C1 segment of cervical spinal cord (tissue), 14 donors: ENCODE measurements at places on chromosomes 2 and 18.

DNA sequence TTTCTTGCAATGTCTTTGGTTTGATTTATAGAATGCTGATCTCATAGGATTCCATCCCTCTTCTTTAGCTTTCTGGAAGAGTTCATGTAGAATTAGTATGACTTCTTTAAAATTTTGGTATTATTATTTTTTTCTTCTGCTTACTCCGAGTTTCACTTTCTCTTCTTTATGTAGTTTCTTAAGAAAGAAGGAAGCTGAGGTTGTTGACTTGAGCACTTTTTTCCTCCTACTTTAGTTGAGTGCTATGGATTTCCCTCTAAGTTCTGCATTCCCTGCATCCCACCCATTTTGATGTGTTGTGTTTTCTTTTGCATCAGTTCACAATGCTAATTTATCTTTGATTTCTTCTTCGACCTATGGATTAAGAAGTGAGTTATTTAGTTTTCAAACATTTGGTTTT is 78.9 kb upstream of the SPRED2 start:
- DNase-seq: no peak

- peak; percentile 76 for DNase-seq
Measured at GRCh38 chr18:5296706-5297320, 1.3 kb upstream of the ZBTB14 start.

DNA sequence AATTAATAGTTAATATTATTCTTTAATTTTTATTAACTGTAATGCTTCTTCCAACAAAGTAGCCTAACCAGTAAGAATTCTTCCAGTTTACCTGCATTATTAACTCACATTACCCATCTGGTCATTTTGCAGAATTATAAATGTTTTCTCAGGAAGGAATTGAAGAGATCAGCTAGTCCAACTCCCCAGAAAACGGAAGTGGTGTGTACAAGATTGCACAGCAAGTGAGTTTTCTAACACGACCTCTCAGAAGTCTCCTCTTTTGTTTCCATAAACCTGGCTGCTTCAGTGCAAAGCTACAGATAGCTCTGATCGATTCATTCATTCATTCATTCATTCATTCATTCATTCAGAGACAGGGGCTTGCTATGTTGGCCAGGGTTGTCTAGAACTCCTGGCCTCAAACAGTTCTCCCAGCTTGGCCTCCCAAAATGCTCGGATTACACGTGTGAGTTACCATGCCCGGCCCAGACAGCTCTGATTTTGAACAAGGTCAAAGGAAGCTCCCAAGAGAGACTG is 128.8 kb upstream of the REV1 start:
- no peak for DNase-seq

DNA sequence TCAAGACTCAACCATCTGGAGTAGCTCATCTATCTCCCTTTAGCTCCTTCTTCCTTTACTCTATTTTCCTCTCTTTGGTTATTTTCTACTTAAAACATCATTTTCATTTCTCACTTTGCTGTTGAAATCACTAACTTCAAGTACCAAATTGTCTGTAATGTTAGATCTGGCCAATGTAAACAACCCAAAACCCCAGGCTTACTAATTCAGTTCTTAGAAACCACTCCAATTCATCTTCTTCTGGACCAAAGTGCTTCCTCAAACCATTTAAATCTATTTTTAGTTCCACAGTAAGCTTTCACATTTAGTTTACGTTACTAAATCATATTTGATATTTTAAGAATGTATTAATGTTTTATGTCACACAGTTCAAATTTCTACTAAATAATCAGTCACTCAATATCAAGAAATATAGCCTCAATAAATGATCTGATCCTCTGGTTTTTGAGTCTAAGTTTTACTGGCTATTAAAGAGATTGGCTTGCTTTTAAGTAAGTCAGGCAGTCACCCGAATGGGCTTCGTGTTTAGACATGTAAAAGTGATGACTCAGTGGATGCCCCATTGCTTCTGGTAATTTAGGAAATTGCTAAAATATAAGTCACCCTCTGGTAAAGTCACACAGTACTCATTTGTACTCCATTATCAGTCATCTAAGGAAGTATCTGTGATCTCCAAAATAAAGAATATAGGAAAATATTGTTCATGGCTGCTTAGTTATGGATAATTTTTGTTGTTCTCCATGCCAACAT is 527.2 kb upstream of the SOX11 start:
- no peak for DNase-seq

DNA sequence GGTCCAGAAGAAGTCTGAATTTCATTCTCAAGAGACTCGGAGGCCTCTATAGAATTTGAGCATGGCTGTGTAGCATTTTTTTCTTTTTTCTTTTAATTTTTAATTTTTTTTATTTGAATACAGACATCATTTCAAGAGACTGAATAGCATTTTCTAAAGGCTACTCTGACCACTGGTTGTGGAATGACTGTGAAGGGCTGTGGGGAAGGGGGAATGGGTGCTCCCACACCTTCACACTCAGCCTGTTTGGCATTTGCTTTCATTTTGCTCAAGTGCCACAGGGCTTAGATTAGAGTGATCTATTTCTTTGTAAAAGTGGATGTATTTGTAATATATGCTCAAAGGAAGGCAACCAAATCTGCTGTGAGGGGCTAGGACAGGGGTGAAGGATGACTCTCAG is 142.0 kb upstream of the SPOPL start:
- DNase-seq: no peak

DNA sequence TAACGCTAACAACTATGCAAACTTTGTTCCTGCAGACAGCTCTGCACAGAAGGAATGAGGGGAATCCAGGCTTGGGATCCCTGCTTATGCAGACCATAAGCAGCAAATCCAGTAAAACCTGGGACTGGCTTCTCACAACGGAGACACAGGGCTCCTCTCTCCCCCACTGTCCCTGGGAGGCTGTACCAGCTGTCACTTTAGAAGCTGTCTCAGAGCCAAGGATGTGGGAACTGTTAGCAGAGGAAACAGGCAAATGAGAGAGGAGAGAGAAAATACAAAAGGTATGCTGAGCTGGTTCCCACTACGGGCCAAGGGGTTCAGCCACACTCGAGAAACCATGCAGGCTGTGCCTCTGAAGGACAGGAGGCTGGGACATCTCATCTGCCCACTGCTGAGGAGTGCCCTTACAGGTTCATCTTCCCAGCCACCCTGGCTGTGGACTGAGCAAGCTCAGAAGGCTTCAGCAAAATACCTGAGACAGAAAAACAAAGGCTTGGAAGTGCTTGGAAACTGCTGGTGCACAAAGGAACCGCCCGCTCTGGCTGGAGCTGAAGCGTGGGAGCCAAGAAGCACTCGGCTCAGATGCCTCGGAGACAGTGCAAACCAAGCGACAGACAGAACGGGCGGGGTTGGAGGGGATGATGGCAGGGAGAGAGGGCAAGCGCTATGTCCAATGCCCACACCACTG is 72.5 kb downstream of the FAM210A start:
- DNase-seq: no peak

- DNase-seq: no peak
Measured at GRCh38 chr2:49152824-49153223, 1.5 kb downstream of the FSHR start.

- DNase-seq: no peak
Measured at GRCh38 chr2:66539452-66539851, 104.5 kb downstream of the MEIS1 start.

DNA sequence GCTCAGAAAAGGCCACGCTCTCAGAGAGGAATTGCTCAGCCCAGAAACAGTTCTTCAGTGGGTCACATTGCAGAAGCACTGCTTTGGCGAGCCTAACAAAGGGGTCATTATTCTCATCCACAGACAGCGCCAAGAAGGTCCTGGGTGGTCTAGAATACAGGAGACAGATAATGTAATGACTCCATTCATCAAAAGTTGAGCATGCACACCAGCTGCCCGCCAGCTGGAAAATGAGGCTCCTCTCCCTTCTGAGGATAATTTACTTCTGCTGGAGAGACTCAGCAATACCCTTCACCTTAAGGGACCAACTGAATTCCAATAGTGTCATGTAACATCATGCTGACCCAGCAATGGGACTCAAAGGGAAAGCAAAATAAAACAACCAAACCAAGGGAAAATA is 79.9 kb downstream of the TRIB2 start:
- DNase-seq: peak; percentile 24

- no peak for DNase-seq
Measured at GRCh38 chr2:159165048-159165447, 121.5 kb downstream of the WDSUB1 start.

- no peak for DNase-seq
Measured at GRCh38 chr2:19819097-19820065, 82.4 kb downstream of the TTC32 start.

DNA sequence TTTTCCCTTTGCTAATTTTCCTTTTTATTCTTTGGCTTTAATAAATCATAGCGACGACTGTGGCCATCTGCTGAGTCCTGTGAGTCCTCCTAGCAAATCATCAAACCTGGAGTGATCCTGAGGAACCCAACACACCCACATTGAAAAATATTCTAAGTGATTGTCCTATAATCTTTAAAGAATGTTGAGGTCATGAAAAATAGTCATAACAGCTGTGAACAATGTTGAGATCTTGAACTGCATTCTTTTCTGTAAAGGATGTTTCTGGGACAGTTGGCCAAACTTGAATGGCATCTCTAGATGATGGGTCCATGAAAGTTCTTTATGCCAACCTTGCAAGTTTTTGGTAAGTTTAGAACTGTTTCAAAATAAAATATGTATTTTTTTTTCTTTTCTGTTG is 53.2 kb upstream of the ADAM23 start:
- no peak for DNase-seq

DNA sequence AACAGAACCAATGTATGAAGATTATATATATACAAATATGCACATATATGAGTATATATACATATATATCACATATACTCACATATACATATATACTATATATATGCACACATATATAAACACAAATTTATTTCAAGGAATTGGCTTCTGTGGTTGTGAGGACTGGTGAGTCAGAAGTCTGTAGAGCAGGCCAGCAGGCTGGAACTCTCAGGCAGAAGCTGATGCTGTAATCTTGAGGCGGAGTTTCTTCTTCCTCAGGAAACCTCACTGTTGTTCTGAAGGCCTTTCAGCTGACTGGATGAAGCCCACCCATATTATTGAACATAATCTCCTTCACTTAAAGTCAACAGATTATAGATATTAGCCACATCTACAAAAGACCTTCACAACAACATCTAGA is 143.9 kb upstream of the CREB1 start:
- DNase-seq: no peak

DNA sequence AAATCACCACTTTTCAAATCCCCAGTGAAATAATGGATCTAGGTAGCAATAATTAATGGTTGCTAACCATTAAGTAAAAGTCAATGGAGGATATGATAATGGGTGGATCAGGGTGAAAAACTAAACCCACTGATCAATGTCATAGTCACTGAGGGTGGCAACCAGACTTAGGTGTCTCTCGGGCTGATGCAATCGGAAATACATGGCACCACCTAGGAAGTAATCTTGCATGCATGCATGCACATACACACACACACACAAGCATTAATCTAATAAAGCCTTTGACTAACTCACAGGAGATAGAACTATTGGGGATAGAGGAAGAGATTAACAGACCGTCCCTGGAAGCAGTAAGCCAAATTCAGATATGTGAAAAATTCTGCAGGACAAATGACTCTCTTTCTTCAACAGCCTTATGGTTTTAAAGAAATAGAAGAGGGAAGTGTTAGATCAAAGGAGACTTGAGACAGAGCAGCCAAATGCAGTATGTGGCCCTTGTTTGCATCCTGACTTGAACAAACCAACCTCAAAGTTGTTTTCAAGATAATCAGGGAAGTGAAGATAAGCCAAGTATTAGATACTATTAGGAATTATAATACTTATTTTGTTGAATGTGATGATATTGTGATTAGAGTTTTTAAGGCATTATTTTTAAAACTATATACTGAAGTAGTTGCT is 186.0 kb upstream of the RMP24 start:
- DNase-seq: no peak

DNA sequence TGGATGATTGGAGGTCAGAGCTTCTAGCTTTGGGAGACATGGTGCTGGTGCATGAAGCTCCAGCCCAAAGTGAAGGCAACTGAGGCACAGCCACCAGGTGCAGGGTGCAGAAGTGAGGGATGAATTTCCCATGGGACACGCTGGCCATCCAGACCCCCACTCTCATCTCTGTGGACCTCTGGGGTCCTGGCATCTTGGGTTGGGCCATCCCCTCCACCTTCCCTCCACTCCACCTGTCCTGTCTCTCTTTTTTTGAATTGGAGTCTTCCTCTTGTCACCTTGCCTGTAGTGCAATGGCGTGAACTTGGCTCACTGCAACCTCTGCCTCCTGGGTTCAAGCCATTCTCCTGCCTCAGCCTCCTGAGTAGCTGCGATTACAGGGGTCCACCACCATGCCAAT is 3.4 kb downstream of the NGEF start:
- no peak for DNase-seq

- no peak for DNase-seq
Measured at GRCh38 chr2:65541773-65542172, 109.4 kb upstream of the SPRED2 start.

- DNase-seq: no peak
Measured at GRCh38 chr2:165594935-165595255, 125.4 kb downstream of the CSRNP3 start.

- no peak for DNase-seq
Measured at GRCh38 chr2:137942833-137943677, 21.2 kb upstream of the HNMT start.
